ENCODE measurements at places on chromosomes 4 and X. TPM values are rescaled to one million over a fixed set of nuclear protein-coding genes. Genes with fewer than 3 reads are reported as not detected.

The EVC2 gene
- 0.32 TPM for total RNA-seq

GRCh38 chr4:64495946-64496345, 86.7 kb upstream of the TECRL start:
- no peak for DNase-seq

- DNase-seq: no peak
Observed at GRCh38 chr4:149343614-149344013, 472.0 kb downstream of the IQCM start.

DNA sequence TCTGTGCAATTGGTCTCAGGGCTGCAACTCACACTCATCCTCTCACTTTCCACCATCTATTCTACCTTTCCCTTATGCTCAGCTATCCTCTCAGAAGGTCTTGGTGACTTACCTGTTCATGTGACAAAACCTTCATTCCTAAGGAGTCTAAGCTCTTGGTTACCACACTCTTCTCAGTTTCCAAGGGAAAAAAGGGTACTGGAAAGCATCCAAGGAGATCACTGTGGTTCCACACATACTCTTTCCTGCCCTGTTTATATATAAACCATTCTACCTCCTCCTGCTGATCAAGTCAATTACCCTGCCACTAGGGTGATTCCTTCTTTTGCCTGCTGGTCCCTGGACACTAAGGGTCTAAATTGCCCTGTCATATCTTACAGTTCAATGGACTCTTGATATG, 57.2 kb upstream of the MAML3 start:
- DNase-seq: no peak

The EXOC1L gene
- total RNA-seq: not detected

DNA sequence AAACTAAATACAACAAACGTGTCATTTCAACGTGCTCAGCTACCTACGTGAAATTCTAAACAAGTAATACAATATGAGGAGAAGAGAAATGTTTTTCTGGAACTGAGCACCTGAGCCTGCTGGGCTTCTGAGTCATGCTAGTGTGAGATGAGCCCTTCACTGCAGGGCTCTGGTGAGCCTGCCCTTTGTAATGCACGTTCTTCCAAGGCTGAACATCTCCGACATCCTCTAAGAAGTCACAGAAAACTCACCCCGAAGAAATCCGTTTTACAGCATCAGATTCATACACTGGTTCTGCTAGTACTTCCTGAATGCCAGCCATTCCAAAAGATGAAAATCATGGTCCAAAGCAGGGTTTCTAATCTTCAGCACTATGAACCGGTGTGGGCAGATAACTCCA, 157.1 kb downstream of the AMELX start:
- DNase-seq: no peak

DNA sequence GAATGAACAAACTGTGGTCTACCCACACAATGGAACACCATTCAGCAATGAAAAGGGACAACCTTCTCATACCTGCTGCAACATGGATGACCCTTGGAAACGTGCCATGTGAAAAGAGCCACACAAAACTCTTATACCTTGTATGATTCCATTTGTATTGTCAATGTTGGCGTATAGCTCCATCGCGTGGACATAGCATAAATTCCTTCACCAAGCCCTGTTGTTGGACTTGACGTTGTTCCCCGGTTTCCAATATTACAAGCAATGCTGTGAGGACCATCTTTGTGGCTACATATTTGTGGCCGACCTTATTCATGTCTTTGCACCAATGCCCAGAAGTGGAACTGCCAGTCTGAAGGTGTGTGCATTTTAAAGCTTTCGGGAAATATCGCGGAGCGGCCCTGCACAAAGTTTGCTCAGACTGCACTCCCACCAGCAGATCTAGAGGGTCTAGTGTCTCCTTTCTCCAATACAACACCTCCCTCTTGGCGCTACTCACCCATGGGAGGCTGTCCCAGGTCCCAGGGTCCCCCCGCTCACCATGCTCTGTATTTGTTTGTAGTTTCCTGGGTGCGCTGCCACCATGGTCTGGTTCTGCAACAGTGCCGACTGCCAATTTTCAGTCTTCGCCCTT, at the start of gene CLDN34:
TSS of gene CLDN34 (plus strand) at position 584 of the 634 bp plus-strand sequence. CDS start at position 584, 0 bp downstream.
- no peak for DNase-seq

The PRR32 gene
- not detected for total RNA-seq

DNA sequence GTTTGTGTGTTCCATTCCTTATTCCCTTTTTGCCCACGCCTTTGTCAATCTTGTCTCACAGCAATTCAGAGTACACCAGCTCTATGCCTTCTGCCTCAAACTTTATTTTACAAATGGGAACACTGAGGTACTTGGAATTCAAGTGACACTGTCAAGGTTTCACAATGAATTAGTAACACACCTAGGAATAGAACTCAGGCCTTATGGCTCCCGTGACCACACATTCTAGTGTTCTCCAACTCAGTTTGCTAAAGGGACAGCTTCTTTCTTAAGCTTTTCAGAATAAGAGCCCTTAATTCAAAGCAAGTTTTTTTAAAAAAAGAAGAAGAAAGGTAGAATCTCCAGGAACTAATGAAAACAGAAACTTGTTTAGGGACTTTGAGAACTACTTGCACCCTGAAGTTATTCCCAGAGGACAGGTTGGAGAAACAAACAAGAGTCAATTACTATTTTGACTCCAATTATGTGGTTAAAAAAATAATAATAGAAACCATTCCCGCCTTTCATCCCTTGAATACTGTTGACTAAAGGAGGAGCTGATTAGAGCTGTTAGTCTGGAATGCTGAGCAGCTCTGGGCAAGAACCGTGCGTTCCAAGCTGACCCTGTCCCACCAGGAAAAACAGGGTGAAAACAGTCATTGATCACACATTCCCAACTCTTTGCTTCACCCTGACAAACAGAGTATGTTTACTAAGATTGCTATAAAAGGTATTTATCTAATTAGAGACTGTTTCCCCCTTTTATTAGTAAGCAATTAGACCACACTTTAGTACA, 408.8 kb upstream of the CNKSR2 start:
- DNase-seq: no peak

GRCh38 chrX:24796204-24796603, 102.5 kb downstream of the POLA1 start:
- DNase-seq: no peak

DNA sequence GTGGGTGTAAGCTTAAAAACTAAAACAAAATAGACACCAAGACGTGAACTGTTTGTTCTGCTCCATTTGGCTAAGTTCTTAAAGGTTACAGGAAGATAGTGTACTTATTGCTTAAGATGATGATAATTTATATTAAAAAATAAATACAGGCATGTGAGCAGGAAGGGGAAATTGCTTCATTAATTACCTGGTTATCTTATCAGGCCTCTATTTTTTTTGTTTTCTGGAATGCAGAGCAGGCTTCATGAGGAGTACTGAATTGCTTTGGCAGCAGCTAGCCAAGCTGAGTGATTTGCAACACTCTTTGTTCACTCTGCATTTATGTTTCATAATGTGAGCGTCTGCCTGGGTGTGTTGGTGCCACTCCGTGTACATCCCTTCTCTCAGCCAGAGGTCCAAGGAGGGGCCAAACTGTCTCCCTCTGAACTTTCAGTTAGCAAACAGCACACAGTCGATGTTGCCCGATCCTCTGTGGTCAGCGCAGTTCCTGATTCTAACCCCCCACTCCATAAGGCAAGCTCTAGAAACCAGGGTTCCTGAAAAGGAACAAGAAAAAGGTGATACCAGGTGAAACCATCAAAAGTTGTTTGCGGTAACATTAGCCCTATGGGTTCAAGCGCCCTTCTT, 348.2 kb downstream of the SPRY1 start:
- no peak for DNase-seq

The CABS1 gene
- total RNA-seq: not detected

The ARHGAP10 gene
- total RNA-seq: 7.4 TPM

- no peak for DNase-seq
Observed at GRCh38 chr4:121009578-121010478, 62.5 kb downstream of the NDNF start.

DNA sequence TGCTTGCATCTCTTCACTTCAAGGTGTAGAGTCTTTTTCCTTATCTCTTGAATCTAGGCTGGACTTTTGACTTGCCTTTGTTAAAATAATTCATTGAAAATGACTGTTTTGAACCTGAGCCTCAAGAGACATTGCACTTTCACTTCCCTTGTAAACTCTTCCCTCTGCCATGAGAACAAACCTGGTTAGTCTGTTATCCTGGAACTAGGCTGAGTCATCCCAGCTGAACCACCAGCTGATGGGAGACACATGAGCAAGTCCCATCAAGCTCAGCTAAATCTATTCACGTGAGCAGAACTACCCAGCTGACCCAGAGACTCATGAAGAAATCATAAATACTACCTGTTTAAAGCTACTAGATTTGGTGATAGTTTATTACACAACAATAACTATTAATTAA, 202.3 kb upstream of the CENPE start:
- no peak for DNase-seq

The CT45A2 gene
- not detected for total RNA-seq

DNA sequence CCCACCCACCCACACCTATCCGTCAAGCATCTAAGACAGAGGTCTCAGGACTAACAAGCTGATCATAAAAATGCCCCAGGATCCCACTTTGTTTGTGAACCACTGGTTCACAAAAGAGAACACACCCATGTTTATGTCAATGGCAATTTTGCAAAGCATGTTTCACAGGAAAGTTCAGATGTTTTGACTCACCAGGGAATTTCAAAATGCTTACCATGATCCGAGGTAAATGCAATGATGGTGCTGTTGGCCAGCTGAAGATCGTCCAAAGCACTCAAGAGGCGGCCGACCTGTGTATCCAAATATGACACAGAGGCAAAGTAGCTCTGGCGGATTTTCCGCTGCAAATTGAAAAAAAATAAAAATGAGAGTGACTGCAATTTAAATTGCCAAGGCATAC, 15.0 kb downstream of the IDS start:
- DNase-seq: no peak

GRCh38 chrX:30830326-30830943, 58.6 kb downstream of the TAB3 start:
- no peak for DNase-seq

All from activated T-helper 1 cell treated with anti-CD3 and anti-CD28 coated beads, Interleukin-12 subunit alpha, Interleukin-12 subunit beta, Interleukin-2, Interleukin-4 antibody, amounts not matched to agents 30 ng/mL and 10 ng/mL and 1 ng/mL, durations not matched to agents 14 hours and 24 hours and 36 hours (primary cell).